ENCODE measurements at places on chromosomes 5 and 9.
A peak's percentile ranks its signal among the peaks of the same experiment; 100 is the strongest.

DNA sequence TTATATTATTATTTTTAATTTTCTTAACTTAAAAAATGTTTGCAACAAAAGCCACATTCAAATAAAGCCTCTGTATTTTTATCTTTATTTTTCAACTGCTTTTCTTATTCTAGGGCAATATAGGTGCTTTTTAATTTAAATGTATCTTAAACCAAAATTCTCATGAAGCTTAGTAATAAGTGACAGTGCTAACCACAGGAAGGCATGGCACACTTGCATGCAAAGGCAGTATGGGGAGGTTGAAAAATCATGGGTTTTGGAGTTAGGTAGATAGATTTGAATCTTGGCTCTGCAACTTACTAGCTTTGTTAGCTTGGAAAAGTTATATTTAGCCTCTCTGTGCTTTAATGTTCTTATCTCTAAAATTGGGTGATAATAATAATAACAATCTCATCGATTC lies 458.0 kb downstream of the DMAC1 start:
- no peak for DNase-seq

- DNase-seq: no peak
Measured at GRCh38 chr5:33976307-33976706, 8.2 kb downstream of the SLC45A2 start.

DNA sequence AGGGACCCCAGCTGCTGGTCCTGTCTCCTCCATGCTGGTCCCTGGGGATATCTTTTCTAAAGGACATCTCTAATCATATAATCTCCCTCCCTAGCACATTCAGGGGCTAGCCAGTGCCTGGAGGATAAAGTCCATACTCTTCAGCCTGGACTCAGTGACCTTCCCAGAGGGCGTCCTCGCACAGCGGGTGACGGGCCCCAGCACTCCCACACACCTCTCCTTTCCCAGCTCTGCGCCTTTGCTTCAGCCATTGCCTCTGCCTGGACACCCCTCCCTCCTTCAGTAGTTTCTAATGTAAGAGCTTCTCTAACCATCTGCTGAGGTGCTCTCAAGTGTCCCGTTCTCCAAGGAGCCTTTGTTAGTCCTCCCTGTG lies 15.2 kb upstream of the TNIP1 start:
- no peak for DNase-seq

DNA sequence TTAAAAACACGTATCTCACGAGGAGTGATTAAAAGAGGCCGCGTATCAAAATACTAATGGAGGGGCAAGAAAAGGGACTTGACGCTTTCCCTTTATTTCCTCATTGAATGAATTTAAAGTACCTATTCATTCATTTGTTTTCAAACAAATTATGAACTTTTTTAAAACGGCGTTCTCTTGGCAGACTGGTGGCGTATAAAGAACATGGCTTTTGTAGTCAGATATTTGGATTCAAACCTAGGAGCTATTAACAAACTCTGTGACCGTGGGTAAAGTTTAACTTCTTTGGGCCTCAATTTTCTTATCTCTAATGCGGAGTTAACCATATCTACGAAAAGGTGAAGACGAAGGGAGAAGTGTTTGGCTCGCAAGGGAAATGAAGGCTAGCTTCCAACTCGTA lies 876 bp downstream of the CAAP1 start:
- DNase-seq: no peak

- peak; percentile 1 for DNase-seq
Measured at GRCh38 chr5:76303921-76304320, 99.2 kb upstream of the IQGAP2 start.

DNA sequence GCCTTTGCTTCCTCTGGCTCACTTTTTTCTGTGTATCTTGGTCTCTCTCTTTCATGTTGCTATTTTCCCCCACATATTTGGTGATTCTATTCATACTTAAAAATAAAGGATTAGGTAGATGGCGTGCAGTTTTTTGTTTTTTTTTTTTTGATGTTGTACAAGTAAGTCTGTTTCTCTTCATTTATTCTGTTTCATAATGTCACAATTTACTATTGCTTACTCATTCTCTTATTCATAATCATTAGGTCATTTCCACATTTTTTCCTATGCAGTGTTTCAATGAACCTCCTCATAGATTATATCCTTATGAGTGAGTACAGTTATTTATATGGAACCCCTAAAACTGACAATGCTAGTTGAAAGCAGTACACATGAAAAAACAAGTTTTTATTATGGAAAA lies 136.3 kb downstream of the APBA1 start:
- no peak for DNase-seq

DNA sequence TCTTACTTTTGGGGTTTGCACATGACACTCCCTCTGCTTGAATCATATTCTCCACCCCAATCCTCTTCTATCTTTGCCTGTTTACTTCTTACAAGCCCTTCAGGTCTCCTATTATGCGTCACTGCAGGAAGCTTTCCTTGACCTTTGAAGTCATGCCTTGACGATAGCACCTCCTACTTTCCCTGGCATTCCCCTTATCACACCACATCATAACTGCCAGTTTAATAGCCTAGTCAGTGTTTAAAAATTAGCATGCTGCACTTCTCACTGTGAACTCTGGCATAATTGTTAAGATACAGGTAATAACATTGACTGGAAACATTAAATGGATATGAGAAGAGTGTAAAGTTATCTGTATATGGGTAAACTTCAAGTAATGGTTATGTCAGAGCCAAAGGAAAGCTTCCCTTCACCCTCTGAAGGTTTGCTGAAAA lies 37.1 kb upstream of the CEP120 start:
- no peak for DNase-seq

DNA sequence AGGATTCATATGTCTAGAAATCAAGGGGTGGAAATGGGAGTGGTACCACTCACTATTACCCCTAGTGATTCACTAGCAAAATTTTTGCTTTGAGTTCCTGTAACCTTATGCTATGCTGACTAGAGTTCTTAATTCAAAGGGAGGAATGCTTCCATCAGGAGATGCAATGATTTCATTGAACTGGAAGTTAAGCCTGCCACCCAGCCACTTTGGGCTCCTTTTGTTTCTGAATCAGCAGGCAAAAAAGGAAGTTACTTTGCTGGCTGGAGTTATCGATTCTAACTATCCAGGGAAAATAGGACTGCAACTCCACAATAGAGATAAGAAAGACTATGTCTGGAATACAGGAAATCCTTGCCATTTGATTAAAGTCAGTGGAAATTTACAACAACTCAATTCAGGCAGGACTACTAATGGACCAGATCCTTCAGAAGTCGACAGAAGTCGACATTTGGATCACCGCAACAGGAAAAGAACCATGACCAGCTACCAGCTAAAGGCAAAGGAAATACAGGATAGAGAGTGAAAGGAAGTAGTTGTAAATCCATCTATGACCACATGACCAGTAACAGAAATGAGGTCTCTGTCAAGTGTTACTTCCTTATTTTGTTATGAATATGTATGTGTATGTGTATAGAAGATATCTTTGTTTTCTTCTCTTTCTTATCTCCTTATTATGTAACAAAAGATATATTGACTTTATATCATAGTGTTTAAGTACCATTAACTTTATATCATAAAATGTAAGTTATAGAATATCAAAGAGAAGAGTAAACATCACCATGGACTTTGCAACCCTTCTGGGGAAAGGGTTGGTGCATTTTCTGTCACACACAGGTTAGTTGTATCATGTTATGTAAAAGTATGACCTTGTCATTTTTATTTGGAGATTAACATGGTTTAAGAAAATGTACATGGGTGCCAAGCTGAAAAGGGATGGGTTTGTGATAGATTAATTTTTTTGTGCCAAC lies 198.7 kb upstream of the HAPLN1 start:
- no peak for DNase-seq

- DNase-seq: no peak
Measured at GRCh38 chr5:89190515-89191265, 307.7 kb upstream of the MEF2C start.

GRCh38 chr5:153530357-153531143 lies 40.1 kb downstream of the GRIA1 start:
- DNase-seq: no peak

DNA sequence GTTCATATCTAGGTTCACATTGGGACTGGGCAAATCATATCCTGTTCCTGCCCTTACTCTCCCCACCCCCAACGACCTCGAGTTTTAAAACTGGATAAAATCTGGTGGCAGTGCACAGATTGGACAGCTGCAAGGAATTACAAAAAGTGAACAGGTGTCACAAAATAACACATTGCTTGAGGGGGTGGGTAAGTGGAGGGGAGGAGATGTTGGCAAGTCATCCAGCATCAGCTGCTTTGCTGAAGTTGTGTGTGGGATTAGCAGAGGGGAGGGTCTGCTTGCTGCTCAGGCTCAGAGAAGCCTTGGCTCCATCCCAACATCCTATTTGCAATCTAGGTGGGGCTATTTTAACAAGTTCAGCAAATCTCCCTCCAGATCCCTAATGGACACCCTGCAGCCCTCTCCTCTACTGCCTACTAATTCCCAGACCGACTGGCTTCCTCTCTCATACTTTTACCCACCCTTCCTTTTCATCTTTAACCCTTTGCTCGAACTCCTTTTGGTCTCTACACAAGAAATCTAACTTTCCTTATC lies 39.8 kb upstream of the SLC24A2 start:
- no peak for DNase-seq

- DNase-seq: no peak
Measured at GRCh38 chr9:20314981-20315380, 307.3 kb downstream of the MLLT3 start.

GRCh38 chr9:120435091-120435490 lies 144.9 kb downstream of the CDK5RAP2 start:
- DNase-seq: no peak

- no peak for DNase-seq
Measured at GRCh38 chr5:136006761-136007251, 22.0 kb upstream of the TGFBI start.

DNA sequence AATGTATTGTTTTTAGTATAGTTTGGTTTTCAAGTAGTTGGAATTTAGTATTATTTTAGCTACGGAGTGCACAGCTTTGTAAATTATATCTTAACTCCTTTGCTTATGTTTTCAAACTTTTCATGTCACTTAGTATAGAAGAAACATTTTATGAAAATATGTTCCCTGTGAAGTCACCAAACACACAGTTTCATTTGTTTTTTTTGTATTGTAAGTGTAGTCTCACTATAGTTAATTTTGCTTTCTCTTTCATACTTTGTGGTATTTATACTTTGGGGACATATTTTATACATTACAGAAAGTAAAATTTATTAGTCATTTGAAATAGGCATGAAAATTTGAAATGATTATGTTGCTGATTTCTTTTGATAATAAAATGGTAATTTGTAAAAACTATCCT lies 5.0 kb downstream of the CHSY3 start:
- DNase-seq: no peak

- no peak for DNase-seq
Measured at GRCh38 chr5:140035881-140036280, 7.2 kb downstream of the NRG2 start.

DNA sequence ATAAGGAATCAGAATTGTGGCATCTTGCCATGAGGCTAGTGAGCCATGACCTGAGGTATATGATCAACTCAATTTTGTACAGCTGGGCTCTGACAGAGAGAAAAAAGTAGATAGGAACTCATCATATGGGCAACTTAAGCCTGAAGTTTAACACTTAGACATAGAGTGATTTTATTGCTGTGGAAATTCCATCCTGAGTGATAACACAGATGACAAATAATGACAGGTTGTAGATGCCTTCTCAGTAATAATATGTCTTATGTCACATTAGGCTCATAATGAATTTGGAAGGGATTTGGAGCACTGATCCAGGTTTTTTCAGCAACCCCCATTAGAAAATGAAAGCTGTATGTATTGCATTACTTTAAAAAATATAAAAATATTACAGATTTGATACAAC lies 744.6 kb downstream of the CDH12 start:
- DNase-seq: no peak
